AG20443 (cell line): ENCODE measurements at places on chromosomes 16 and 17.
A peak's percentile ranks its signal among the peaks of the same experiment; 100 is the strongest.

GRCh38 chr17:11372692-11373091, 131.7 kb downstream of the SHISA6 start:
- DNase-seq = no peak

GRCh38 chr16:49781401-49781800, 74.5 kb downstream of the ZNF423 start:
- DNase-seq = no peak

DNA sequence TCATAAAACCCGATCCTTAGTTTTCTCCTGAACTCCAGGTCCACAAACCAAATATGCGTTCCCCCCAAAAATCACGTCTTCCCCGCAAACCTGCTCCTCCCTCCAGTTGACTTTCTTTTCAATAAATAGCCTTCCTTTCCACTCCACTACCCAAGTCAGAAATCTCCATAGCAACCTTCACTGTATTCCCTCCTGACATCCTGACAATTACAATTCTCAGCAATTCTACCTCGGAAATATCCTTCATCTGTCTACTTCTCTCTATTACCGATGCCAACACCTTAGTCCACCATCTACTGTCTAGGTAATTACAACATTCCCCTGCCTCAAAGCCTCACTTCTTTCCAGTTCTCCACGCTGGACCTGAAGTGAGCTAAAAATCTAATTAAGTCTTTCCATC, 50.7 kb downstream of the SMURF2 start:
- no peak for DNase-seq

DNA sequence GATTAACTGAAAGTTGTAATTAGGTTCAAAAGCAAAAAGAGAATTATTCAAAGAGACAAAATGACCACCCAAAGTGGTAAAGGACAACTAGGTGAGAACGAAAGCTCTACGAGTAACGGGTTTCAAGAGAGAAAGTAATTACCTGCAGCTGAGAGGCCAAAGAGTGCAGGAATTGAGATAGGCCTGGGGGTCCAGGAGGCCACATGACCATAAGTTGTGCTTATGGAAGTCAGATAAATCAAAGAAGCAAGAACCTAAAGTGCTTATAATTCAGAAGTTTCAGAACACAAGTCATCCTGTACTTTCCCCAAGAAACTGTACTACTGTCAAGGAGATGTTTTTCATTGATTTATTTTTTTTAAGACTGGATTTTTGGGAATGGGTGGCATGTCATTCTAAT, 91.1 kb downstream of the TANGO6 start:
- no peak for DNase-seq

GRCh38 chr16:85514598-85515318, 98.4 kb upstream of the GSE1 start:
- peak; percentile 94 for DNase-seq
